Left renal pelvis (tissue), 4 donors: ENCODE measurements at places on chromosomes 16 and 17. TPM values are rescaled to one million over a fixed set of nuclear protein-coding genes. Genes with fewer than 3 reads are reported as not detected.
A peak's percentile ranks its signal among the peaks of the same experiment; 100 is the strongest.

Gene TP53TG3B
- polyA plus RNA-seq = not detected

Gene SLC13A2
- polyA plus RNA-seq = 0.30 TPM

Gene SOCS7
- 18.2 TPM for polyA plus RNA-seq

Gene MYL4
- polyA plus RNA-seq = 3.2 TPM

Gene ZNF778
- polyA plus RNA-seq = 5.6 TPM

Gene SPSB3
- polyA plus RNA-seq = 34.9 TPM

GRCh38 chr17:8935191-8935590, 30.3 kb downstream of the PIK3R5 start:
- DNase-seq = no peak

- DNase-seq = no peak
Observed at GRCh38 chr16:17375461-17376304, 95.1 kb downstream of the XYLT1 start.

DNA sequence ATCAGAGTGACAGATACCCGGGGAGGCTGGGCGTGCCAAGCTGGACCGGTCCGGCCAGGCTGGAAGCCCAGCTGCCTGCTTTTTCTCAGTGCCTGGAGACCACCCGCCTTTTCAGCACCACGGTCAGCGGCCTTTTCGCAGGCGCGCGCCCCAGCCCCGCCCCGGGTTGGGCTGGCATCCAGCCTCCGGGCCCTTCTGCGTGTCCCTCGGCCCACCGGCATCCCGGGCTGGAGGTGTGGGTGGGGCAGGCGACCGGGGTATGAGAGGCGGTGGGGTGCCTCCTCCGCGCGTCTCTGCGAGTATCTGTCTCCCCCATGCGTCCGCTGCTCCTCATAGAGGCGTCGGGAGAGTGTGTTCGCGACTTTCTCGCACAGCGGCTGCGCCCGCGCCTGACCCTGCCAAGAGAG, 102.5 kb downstream of the MRM1 start:
- DNase-seq = peak; percentile 42

DNA sequence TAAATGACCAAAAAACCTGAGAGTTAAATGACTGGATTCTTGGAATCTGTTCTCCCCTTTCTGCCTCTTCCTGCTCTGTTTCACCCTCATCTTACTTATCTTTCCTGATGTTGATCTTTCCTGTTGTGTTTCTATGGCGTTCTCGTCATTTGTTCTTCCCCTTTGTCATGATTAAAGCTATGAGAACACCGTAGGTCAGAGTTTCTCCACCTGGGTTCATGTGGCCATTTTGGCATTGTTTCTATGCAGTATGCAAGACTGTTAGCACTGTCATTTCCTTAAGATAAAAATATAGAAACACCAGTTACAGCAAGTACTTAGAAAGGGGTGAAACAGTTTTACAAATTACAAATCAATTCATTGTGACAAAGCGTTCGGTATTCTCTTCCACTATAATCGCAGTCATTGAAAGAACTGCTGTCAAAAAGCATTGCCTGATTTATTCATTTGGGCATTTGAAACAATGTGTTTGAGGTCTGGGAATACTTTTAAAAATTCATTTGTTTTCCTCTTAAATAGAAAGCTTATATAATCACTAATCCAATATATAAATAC, 166.0 kb downstream of the PHKB start:
- DNase-seq = no peak

DNA sequence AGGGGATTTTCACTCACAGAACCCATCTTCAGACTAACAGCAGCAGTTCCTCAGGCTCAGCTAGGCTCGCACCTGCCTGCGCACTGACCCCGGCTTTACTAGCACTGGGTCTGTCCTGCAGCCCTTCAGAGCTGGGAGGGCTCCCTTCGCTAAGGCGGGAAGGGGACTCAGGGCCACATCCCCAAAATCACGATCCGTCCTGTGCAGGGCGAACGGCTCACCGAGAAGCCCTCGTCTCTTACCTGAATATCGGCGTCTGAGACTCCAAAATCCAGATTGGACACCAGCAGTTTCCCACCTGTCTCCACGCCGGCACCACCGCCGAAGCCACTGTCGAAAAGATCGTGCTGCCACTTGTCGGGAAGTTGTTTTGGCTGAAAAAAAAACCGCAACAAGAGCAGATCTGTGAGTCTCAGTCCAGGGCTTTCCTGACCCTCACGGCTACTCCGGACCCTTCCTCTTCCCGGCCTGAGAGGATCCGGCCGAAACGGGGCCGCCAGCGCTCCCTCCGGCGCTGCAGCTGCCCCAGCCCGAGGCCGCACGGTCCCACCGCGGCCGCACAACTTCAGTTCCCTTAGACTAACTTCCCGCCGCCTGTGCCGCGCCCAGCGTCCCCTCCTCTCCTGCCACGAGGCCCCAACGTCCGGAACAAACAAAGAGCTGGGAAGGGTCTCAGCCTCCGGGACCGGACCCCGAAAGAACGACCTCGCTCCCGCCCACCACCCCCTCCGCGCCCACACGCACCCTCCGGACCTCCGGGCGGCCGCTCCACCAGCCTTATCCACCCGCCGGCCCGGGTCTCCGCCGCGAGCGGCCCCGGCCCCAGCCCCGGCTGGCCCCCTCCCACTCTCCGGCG, 711 bp downstream of the ALYREF start:
- DNase-seq = no peak

- no peak for DNase-seq
Observed at GRCh38 chr17:41082626-41083025, 1.3 kb upstream of the KRTAP4-7 start.

DNA sequence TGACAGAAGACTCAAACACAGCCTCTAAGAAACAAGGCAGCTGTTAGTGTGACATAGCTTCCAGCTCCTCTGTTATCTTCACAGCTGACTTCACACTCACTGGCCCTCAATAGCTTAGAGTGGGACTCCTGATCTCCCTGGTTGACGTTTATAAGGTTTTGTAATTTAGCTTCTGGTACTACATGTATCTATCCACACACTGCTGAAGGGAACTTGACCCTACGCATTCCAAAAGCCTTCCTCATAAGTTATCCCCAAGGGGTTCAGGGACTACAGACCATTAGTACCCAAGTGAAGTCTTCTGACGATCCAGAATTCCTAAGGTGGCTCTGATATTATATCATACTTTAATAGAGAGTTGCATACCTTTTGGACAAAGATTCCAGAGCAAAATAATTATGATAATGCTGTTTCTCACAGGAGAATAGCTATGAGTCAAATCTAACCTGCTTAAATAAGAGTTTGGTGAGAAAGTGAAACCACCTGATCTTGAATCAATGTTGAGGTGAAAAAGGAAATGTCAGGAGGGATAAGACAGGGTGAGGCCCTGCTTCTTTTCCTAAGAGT, 14.5 kb downstream of the ACACA start:
- no peak for DNase-seq

GRCh38 chr17:41452281-41452680, 11.5 kb upstream of the KRT38 start:
- DNase-seq = no peak
